NCI-H446 treated with DMSO at 0.1 percent for 48 hours (cell line): ENCODE measurements at places on chromosomes 11 and 22.

DNA sequence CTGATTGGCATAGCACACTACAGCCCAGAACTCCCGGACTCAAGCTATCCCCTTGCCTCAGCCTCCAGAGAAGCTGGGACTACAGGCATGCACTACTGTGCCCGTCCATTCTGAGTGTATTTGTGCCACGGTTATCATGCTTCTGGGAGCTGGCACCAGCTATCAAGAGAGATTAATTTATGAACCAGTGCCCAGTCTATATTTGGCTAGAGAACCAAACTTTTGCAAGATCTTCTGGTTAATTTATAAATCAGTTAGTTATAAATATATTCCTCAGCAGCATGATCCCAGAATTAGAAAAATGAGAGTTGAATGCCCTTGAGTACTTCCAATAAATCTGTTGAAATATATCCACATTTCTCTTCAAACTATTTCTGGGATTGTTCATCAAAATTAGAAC is 67.5 kb upstream of the OR5AN1 start:
- peak; percentile 47 for DNase-seq

- no peak for DNase-seq
Observed at GRCh38 chr11:102615077-102615893, 9.8 kb downstream of the MMP20 start.

DNA sequence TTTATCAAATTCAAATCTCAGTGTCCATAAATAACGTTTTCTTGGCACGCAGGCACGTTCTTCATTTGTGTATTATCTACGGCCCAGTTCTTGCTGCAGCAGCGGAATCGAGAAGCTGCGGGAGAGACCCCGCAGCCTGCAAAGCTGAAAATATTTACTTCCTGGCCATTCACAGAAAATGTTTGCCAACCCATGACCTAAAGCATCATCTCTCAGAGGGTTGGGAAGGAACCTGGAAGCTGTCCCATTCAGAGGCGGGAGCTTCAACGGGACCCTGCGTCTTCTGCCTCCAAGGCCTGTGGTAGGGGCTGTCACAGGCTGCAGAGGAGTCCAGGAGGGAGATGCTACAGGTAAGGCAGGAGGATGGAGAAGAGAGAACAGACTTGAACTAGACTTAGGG is 319.2 kb downstream of the MN1 start:
- DNase-seq, result no peak

DNA sequence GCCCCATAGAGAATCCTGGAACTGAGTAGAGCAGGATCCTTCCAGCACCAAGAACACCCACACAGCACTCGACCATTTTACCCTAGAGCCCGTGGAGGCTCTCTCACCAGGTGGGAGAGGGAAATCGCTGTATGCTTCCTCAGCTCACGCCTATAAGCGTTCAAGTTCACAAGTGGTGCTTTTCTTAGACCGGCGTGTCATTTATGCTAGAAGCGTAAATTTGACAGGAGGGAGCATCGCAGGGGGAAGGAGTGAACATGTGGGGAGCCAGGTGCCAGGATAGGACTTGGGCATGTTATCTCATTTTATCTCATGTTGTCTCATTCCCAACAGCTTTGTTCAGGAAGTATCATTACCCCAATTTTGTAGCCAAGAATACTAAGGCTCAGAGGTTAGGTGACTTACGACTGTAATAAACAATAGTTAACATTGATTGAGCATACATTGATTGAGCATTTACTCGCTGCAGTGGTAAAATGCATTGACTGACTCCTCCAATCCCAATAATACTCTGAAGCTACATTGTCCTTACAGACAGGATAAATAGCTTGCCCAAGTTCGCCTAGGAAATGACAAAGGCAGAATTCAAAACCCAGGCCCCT is 19.1 kb upstream of the TP53I11 start:
- no peak for DNase-seq

- no peak for DNase-seq
Observed at GRCh38 chr11:46733234-46733633, 14.2 kb downstream of the F2 start.

DNA sequence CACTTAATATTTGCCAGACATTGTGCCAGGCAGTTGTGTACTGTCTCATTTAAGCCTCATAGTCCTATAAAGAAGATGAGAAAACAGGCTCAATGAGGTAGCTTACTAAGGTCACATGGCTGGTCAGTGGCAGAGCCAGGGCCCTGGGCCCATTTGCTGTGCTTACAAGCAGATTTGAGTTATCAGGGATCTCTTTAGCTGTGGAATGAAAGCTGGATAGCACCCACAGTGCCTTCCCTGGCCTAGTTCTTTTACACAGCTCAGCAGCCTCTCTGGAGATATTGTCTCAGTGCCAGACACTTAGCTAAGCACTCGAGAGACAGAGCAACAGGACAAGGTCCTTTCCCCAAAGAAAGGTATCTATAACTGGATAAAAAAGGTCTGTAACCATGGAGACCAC is 6.1 kb downstream of the TMEM86A start:
- DNase-seq, result no peak

GRCh38 chr22:41526830-41527799 is 17.2 kb downstream of the POLR3H start:
- DNase-seq, result no peak

GRCh38 chr22:33697640-33698039 is 222.6 kb downstream of the LARGE1 start:
- no peak for DNase-seq

- peak; percentile 73 for DNase-seq
Observed at GRCh38 chr11:17352950-17353820, 1.6 kb downstream of the NCR3LG1 start.

GRCh38 chr11:44779736-44780520 is 53.2 kb downstream of the TSPAN18 start:
- no peak for DNase-seq

- no peak for DNase-seq
Observed at GRCh38 chr11:130428316-130429119, at the start of gene ADAMTS8. Gene ADAMTS8, minus strand, starts transcription at chr11:130428609. Its CDS starts 323 bp downstream, at chr11:130428286.

DNA sequence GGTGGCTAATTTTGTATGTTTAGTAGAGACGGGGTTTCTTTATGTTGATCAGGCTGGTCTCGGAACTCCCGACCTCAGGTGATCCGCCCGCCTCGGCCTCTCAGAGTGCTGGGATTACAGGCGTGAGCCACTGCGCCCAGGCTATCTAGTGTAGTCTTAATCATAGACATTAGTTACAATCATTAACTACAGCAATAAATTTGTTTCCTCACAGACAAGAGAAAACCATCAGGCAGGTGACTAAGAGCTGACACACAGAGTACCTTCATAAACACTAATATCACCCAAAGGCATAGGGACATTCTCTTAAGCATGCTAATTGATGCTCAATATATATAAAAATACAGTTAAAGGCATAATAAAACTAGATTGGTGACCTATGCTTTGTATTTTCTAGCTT is 19.4 kb downstream of the SDHD start:
- no peak for DNase-seq

DNA sequence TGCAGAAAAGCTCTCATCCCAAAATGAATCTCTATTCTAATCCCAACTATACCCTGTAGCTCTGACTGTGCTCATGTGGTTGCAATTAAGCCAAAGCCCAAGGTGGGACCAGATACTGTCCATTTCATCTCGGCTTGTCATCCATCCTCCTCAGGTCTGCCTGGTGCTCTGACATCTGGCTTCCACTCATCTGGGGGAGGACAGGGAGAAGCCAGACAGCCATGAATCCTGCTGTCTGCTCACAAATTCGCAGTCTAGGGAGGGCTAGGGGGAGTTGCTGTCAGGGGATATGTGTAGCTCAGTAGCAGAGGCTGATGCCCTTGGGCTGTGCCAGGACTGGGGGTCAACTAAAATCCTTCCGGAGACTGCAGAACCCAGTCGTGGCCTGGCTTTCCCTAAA is 167.1 kb downstream of the ETS1 start:
- no peak for DNase-seq

DNA sequence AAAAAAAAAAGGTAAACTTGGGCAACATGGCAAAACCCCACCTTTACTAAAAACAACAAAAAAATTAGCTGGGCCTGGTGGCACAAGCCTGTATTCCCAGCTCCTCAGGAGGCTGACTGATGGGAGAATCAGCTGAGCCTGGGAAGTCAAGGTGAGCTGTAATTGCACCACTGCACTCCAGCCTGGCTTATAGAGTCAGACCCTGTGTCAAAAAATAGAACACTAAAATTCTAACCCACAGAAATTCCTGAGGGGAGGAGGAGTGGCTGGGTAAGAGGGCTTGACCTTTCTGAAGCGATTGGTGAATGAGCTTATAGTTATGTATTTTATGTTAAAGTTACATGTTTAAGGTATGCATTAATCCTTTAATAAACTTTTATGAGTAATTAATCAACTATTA is 53.3 kb downstream of the FAT3 start:
- no peak for DNase-seq

DNA sequence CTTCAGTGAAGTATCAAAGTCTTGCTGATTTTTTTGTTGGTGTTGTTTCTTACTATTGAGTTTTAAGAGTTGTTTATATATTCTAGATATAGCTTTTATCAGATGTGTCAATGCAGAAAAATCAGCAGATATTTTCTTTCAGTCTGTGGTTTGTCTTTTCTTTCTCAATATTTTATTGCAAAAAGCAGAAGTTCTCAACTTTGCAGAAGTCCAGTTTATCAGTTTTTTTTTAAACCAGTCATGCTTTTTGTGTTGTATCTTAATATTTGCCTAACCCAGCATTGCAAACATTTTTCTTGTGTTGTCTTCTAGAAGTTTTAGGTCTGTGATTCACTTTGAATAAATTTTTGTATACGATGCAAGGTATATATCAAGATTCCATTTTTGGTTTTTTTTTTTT is 7.0 kb downstream of the ASRGL1 start:
- DNase-seq, result no peak

DNA sequence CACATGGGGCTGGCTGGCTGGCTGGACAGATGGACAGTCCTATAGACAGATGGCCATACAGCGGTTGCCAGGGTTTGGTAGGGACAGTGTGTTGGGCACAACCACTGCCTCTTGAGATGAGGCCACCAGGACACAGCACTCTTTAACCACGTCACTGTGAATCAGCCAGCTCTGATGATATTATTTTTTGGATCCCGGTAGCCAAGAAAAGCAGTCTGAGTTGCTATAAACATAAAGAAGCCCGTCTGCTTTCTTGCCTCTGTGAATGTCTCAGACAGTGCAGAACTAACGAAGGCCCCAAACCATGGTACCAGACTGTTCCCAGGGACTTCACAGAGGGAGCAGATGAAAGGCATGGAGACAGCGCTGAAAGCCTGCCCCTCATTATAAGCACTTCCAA is 115.9 kb upstream of the CSNK2A3 start:
- DNase-seq, result no peak

DNA sequence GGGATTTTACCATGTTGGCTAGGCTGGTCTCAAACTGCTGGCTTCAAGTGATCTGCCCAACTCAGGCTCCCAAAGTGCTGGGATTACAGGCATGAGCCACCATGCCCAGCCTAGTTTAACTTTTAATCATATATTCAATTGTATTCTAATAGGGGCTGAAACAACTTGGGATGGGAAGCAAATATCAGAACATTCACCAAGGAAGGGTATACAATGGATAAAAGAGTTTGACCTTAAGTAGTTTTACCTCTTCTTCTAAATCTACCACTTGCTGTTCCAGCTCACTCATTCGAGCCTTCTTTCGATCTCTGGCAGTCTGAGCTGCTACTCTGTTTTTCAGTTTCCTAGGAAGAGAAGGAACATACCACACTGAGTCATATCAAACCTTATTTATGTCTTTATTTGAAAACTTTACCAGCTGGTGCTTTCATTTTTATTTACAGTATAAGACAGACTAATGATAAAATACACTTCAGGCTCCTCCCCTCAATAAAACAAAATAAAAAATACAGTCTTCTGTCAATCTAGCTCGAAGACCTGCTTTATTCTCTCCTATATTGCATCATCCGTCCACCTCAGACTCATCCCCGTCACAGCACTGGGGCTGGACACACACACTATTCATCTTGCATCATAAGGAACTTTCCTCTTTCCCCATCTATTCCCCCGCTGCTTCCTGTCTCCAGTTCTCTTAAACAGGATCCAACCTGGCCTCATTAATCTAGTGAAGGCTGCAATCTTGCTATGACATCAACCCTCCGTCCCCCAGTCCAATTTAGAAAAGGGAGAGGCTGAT is 1.4 kb downstream of the XBP1 start:
- DNase-seq, result no peak

- no peak for DNase-seq
Observed at GRCh38 chr11:14336507-14337503, 22.2 kb downstream of the RRAS2 start.

DNA sequence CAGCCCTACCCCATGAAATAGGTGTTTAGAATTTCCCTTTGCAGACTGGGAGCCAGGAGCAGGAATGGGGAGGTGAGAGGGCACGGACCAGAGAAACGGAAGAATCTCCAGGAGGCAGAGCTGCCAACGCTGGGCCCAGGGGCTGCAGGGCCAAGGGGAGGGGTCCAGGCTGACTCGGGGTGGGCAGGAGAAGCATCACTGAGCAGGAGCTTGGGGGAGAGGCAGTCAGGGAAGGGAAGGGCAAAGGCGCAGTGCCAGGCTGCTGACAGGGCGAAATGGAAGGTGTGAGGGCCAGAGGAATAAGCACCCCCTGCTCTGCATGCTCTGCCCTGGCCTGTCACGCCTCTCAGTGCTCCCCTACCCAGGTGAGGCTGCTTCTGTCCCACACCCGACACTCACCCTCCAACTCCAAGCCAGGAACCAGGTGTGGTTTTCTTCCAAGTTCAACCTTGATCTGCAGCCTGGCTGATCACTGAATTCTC is 14.5 kb downstream of the LRRC32 start:
- no peak for DNase-seq

DNA sequence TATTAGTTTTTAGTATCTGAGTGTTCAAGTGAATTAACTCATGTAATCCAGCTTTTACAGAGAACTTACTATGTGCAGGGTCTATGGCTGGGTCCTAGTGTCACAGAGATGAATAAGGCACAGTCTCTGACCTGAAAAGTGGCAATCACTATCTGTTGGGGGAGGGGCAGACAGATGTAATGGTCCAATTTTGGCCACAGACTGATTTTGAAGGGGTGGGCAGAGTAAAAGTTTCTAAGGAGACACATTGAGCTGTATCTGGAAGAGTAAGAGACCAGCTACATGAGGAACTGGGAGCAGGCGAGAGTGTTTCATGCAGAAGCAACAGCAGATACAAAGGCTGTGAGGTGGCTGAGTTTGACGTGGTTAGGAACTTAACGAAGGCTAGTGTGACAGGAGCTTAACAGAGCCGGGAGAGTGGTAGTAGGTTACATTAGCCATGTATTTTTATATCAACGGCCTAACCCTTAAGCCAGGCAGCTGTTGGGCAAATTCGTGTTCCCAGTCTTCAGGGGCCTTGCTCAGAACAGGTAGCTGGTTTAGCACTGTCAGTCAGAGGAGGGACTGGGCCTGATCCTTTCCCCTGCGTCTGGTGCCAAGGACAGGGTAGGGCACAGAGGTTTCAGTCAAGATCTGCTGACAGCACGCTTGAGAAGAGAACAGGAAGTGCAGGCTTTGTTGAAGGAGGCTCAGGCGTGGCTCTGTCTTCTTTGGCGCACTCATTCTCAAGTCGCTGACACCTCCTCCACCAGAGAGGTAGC is 1.4 kb upstream of the STIM1 start:
- DNase-seq, result no peak

DNA sequence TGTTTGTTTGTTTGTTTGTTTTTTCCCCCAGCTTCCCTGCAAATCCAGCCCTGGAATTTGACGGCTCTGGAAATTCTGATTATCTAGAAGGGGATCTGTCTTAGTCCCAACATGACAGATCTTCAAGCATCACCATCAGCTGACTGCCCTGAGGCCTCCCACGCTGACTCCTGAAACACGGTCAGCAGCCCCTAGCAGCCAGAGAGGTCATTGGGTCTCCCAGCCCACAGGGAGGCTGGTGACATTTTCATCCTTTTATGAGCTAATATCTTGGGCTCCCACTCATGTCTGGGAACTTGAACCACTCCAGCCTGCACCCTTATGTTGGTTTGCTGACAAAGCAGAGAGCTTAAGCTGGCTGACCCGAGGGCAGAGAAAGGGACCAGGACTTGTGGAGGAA is 66.0 kb upstream of the TIMP3 start:
- no peak for DNase-seq
